ENCODE measurements at places on chromosomes 3 and 15.
A peak's percentile ranks its signal among the peaks of the same experiment; 100 is the strongest.

- DNase-seq, result no peak
Observed at GRCh38 chr3:187198490-187198889, 1.2 kb downstream of the RTP1 start.

- no peak for DNase-seq
Observed at GRCh38 chr3:13747627-13748026, 132.2 kb downstream of the WNT7A start.

- DNase-seq, result no peak
Observed at GRCh38 chr15:80161468-80162016, 8.7 kb downstream of the FAH start.

DNA sequence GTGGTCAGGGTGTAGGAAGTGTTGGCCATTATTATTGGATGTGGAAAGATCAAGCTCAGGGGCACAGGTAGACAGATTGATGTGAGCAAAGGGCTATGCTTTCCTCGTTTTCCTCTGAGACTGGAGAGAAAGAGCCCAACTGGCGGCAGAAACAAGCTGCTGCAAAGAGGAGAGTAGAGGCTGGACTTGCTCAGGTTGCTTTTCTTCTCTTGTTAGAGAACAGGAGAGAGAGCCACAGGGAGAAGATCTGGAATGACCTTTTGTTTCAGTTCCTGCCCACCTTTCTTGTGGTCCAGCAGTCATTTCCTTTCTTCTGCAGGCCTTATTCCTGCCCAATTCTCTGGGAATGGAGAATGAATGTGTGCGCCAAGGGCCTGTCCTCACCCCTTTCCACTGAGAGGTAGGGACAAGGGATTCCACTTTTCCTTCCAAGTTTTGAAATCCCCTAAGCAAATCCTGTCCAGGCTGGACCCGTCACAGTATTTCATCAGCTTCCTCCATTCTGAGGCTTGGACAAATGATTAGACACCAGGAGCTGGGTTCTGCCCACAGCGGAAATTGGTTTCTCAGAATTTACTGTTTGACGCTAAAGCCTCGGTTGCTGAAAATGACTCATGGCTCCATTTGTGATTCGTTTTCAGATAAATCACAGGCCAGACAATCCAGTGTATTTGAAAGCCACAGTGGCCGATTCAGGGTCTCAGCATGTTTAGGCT lies 16.1 kb downstream of the ZNF80 start:
- DNase-seq, result no peak

GRCh38 chr3:155737844-155738460 lies 6.9 kb downstream of the PLCH1 start:
- peak; percentile 73 for DNase-seq

DNA sequence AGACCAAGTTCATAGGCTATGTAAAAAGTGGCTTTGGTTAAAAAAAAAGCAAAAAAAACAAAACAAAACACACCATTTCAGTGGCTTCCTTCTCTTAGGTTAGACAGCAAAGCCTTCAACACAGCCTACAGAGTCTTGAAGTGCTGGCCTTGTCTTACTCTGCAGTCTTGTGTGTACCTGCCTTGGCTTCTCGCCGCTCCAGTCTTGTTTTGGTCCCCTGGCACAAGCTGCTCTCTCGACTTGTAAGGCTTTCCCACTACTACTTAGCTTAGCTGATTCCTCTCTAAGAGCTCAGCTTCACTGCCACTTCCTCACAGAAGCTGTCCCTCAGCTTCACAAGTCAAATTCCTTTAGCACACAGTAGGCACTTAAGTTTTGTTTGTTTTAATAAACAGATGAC lies 63.0 kb downstream of the ST3GAL6 start:
- DNase-seq, result no peak

DNA sequence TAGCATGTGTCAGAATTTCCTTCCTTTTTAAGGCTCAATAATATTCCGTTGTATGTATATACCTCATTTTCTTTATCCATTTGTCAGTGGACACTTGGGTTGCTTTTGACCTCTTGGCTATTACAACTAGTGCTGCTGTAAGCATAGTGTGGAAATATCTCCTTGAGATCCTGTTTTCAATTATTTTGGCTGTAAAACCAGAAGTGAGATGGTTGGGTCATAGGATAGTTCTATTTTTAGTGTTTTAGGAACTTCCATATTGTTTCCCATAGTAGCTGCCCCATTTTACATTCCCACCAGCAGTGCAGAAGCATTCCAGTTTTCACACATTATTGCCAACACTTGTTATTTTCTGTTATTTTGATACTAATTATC lies 70.4 kb upstream of the C15orf39 start:
- no peak for DNase-seq

DNA sequence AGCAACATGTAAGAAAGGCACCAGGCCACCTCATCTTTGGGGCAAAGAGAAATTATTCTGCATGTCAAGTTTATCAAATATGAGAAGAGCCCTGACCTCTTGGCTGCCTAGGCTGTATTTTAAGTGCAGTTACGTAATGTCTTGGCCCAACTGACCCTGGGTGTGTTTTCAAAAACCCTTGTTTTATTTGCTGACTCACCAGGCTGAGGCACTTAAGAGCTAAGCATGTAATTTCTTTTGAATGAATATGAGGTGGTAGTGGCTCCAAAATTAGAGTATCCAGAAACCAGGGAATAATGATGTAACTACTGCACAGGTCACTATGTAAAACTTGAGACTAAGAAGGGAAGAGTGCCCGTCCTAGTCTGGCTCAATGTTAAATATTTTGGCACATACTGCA lies 24.3 kb downstream of the PGPEP1L start:
- peak; percentile 72 for DNase-seq

DNA sequence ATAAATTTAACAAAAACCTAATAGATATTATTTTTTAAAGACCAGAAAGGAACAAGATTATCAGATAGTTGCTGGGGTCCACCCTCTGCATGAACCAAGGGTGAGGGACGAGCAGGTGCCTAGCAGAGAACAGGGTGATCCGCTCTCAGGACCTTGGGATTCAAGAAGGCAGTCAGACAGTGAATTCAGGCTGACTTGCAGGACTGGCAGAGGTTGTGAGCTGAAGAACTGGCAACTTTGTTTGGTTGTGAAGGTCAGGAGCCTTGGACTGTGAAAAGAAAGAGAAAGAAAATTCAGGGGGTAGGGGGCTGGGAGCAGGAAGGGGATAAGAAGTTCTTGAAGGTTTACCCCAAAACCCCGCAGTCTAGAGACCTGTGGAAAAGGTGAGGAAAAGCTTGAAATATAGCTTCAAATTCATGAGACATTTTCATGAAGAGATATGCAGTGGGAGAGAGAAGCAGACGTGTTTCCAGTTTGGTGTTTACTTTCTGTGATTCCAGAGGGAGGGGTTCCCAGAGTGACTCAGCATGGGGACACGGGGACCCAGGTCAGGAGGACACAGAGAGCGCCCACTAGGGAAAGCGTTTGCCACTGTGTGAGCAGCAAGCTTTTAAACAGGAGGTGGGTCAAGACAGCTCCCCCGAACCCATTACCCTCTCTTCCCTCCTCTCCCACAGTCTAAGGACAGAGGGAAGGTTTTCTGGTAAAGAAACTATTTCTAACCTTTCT lies 217.2 kb upstream of the UMPS start:
- DNase-seq, result no peak

DNA sequence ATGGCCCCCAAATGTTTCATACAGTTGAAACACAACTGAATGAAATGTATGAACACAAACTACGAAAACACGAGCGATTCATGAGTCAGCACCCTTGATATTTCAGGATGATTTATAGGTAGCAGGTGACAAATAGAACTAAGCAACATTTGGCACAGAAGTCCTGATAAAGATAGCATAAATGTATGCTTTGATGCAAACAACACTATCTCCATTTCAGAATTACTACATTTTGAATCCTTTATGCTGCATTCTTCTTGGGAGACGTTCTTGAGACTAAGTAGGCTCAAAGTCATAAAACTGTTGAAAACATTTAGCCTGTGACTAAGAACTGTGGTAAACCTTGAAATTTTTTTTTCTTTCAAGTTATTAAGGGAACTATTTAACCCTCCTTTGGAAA lies 200.3 kb upstream of the ICE2 start:
- DNase-seq, result no peak

- no peak for DNase-seq
Observed at GRCh38 chr3:52289747-52290595, 2.3 kb downstream of the GLYCTK start.

DNA sequence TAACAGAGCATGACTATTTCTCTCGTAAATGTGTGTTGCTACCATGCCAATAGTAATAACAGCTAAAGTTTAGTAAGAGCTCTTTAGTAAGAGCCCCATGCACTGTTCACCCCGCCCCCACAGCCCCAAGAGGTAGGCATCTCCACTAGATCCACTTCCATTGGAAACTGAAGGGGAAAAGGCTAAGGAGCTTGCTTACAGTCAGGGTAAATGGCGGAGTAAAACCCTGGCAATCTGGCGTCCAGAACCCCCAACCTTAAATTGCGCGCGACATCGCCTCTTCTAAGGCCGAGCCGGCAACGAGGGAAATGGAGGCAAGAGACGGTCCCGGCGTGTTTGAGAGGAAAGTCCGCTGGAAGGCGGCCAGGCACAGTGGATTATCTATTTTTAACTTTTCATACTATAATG lies 654 bp upstream of the C3orf38 start:
- DNase-seq, result peak; percentile 18

- DNase-seq, result no peak
Observed at GRCh38 chr15:72077950-72078349, 40.0 kb downstream of the MYO9A start.

- DNase-seq, result no peak
Observed at GRCh38 chr3:73029321-73029796, 32.1 kb upstream of the EBLN2 start.

- no peak for DNase-seq
Observed at GRCh38 chr3:194277786-194278130, 73.4 kb downstream of the CPN2 start.

- DNase-seq, result no peak
Observed at GRCh38 chr3:59601486-59601885, 551.7 kb upstream of the CFAP20DC start.

GRCh38 chr3:104126864-104127553 lies 1239.7 kb upstream of the ALCAM start:
- DNase-seq, result no peak

DNA sequence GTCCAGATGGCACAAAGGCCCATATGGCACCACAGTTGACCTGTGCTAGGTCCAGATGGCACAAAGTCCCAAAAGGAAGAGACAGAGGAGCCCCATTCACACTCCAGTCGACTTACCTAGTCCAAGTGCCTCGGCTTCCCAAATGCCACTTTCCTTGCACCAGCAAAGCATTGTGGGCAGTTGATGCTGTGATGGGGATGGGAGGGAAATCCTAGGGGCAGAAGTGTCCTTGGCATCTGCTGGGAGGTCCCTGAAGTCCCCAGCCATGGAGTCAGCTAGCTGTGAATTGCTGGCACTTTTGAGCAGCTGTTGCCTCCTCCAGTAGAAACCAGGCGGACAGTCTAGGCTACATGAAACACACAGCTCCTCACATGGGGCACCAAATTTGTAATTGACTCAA lies 60.3 kb upstream of the SIAH2 start:
- no peak for DNase-seq

DNA sequence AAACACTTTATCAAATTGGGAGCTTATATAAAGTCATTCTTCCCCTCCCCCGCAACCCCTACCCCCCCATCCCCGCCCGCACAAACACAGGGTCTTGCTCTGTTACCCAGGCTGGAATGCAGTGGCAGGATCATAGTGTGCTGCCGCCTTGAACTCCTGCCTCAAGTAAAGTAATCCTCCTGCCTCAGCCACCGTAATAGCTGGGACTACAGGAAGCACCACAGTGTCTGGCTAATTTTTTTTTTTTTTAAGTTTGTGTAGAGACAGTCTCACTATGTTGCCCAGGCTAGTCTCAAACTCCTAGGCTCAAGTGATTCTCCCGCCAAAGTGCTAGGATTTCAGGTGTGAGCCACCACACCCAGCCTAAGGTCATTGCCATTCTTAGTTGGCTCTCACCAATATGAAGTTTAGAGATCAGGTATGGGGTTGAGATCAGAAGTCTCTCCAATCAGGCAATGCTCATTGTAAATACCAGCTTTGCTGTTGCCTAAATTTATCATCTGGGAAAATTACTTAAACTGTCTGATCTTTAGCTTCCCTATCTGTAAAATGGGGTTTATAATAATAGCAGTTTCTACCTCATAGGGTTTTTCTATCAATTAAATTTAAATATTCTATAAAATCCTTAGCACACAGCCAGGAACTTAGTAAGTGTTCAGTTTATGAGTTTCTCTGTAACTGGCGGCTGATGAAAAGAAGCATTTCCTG lies 60.3 kb downstream of the TGFBR2 start:
- DNase-seq, result no peak

DNA sequence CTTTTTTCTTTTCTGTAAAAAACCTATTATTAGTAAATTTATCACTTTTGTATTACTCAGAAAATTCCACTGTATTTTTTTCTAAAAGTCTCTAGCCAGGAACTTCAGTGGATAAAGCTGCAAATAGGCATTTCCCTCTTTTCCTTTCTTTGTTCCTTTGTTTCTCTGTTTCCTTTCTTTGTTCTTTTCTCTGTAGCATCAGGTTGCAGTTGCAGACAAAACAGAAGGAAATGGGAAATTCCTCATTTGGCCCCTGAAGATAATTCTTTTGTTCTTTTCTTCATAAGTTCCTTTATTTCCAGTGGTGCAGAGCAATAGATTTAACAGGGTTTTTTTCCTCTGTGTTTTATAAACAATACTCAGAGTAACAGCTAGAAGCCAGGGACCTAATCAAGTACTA lies 416.5 kb downstream of the TBL1XR1 start:
- no peak for DNase-seq

- DNase-seq, result no peak
Observed at GRCh38 chr15:83927704-83928391, 273.9 kb downstream of the ADAMTSL3 start.

DNA sequence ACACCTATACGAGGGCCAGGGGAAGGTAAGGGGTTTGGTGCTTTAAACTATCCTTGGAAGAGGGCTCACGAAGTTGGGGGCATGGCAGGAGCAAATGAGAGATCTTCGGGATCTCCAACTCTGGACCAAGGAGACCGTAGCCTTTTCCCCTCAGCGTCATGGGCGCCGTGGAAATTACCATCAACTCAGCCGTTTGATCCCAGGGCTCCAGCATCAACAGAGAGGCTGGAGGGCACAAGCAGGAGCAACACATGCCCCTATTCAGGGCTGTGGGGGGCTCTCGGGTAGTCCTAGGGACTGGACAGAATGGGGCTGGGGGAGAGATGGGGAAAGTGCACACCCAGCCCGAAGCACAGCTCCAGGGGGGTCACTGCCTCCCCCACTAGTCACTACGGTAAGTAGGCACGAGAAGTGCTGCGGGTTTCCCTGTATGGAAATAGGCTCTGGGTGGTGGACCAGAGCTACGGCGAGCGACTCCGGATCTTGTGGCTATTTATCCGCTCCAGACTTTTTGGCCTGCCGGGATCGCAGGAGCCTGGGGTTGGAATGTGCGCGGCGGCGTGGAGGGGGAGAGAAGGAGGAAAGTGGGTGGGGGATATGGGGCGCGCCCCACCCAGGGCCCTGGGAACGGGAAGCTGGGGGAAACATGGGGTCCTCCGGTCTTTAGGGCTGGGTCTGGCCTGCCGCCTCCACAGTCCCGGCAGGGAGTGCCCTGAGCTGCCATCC lies 539 bp upstream of the LAMB2 start:
- peak; percentile 63 for DNase-seq

DNA sequence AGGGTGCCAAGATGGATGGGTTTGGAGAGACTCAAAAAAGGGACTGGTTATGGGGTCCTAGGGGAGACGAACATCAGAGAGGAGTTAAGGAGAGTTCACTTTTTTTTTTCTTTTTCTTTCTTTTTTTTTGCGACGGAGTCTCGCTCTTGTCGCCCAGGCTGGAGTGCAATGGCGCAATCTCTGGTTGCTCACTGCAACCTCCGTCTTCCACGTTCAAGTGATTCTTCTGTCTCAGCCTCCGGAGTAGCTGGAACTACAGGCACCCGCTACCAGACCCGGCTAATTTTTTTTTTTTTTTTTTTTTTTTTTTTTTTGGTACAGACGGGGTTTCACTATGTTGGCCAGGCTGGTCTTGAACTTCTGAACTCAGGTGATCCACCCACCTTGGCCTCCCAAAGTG lies 1.2 kb downstream of the SPINT1 start:
- no peak for DNase-seq

Measured in LNCaP clone FGC (cell line).